Right ventricle myocardium superior (tissue), 1 donor: ENCODE measurements at places on chromosomes 12 and 14.

DNA sequence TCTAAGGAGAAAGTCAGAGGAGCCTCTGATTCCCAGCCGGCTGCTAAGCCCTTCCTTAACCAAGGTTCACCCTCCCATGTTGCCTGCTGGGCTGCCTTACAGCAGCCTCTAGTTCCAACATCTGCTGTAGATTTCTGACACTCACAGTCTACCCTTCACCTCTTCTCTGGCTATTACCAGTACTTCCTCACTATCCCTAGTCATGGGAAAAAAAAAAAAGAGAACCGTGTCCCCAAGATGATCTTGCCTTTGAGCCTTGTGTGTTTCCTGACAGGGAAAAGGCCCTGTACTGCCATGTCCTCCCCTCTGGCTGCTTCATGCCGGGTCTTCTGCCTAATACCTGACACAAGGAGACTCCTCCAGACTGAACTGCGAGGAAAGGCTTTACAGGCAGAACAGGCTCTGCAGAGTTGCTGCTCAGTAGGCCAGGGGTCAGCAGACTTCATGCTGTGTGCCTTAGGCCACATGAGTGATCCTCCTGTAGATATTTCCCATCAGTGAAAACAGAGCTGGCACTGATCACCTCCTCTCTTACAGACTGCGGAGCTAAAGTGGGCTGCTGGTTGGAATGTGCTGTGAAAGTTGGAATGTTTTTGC lies 46.8 kb downstream of the PRKCH start:
- DNase-seq: no peak

GRCh38 chr14:28709571-28710305 lies 56.8 kb upstream of the FOXG1 start:
- no peak for DNase-seq

DNA sequence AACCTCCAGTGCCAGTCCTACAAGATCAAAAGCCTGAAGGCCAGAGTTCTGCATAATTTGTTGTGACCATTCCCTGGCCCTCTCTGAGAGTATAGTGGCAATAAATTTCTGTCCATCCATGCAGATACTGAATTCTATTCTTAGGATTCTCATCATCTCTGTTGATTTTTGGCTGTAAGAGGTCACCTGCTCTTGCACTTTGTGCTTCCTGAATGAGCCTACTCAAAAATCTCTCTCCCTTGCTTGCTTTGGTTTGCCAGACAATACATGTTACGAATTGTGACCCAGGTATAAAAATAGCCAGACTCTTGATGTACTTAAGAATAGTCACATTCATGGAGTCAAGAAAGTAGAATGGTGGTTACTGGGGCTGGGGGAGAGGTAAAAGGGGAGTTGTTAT lies 16.7 kb downstream of the ZNF664 start:
- DNase-seq: no peak

DNA sequence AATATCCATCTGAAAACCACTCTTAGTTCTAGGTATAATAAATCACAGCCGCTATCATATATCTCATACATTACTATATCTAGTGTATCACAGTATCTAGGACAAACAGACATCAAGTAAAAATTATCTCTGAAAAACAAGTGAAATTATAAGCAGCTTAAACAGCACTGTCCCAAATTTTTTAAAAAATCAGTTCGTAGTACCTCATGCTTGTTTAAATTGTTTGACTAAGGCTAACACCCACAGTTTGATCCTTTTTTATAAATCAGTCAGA lies 33.9 kb downstream of the CDK17 start:
- DNase-seq: no peak

DNA sequence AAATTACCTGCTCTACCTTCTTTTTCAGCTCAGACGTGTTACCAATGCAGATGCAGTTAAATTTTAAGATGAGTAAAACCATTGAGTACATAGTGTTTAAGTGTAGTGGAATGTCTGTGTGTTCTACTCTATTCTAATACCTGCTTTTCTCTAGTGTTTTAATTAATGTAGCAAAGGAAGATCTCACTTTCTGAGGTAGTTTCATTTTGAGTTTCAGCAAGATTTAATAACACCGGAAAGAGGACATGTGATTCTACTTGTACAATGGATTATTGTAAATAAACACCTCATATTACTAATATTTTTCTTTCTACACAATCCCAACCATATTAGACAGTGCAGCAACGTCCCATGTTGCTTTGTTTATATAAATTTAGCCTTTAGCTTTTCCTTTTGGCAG lies 315.4 kb downstream of the RAD51B start:
- no peak for DNase-seq

- no peak for DNase-seq
These were observed 769.4 kb upstream of the USP15 start for GRCh38 chr12:61490526-61491498.

DNA sequence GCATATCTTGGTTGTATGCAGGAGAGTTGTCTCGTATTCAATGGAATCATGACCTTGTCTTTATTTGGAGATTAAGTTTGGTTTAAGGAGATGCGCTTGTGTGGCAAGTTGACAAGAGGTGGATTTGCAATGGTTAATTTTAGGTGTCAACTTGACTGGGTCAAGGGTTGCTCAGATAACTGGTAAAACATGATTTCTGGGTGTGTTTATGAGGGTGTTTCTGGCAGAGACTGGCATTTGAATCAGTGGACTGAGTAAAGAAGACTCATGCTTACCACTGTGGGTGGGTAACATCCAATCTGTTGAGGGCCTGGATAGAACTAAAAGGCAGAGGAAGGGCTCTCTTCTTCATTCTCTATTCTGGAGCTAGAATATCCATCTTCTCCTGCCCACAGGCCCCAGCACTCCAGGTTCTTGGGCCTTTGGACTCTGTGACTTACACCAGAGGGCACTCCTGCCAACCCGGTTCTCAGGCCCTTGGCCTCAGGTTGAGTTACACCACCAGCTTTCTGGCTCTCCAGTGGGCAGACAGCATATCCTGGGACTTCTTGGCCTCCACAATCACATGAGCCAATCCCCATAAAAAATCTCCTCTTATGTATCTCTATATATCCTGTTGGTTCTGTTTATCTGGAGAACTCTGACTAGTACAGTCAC lies 141.5 kb upstream of the ARID2 start:
- DNase-seq: no peak

- DNase-seq: no peak
These were observed 19.4 kb downstream of the UTP20 start for GRCh38 chr12:101299346-101299745.

DNA sequence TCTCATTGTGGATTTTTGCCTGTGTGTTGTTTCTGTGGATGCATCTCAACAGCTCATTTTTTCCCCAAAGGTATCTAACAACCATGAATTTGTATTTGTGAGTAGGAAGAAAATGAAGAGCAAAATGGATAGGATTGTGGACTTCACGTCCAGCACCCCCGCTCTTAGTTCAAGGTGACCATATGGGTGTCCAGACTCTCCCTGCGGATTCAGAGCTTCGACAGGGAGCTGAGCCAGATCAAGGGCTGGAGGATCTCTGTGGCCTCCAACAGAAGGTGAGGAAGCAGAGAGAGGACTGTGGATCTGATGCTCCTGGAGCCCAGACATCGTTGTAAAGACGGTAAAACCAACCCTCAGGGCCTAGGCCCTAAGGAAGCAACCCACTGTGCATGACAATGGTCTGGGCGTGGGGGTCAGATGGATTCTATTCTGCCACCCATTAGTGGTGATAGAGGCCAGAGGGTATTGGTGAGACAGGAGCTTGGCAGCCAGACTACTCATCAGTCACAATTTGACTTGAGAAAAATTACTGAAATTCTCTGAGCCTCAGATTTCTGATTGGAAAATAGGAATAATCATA lies 659.7 kb upstream of the TMEM132C start:
- no peak for DNase-seq

DNA sequence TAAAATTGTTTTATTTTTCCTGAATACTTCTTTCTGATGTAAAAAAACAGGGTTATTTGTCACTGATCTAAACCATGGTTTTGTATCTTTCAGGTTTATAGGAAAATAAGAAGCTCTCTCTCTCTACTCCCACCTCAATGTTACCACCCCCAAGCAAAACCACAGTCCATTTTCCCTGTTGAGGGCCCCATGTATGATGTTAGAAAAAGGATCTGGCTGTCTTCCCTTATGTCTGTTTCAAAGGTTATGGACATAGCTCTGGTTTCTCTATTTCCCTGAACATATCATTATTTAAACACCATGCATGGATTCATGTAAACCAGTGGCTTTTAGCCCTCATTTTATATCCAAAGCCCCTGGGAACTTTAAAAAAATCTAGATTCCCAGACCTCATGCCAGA lies 649.0 kb upstream of the TBX3 start:
- DNase-seq: no peak

- no peak for DNase-seq
These were observed 630.1 kb upstream of the TMEM132C start for GRCh38 chr12:127636882-127637281.

- no peak for DNase-seq
These were observed 62.0 kb upstream of the BCL11B start for GRCh38 chr14:99333841-99334635.

GRCh38 chr14:64845878-64846277 lies 33.8 kb downstream of the SPTB start:
- DNase-seq: no peak
